ENCODE measurements at places on chromosomes 12 and 14.

- no peak for DNase-seq
These were observed 27.7 kb upstream of the PEX5 start for GRCh38 chr12:7161811-7162210.

- DNase-seq, result no peak
These were observed 60.1 kb upstream of the RIMBP2 start for GRCh38 chr12:130775953-130776856.

DNA sequence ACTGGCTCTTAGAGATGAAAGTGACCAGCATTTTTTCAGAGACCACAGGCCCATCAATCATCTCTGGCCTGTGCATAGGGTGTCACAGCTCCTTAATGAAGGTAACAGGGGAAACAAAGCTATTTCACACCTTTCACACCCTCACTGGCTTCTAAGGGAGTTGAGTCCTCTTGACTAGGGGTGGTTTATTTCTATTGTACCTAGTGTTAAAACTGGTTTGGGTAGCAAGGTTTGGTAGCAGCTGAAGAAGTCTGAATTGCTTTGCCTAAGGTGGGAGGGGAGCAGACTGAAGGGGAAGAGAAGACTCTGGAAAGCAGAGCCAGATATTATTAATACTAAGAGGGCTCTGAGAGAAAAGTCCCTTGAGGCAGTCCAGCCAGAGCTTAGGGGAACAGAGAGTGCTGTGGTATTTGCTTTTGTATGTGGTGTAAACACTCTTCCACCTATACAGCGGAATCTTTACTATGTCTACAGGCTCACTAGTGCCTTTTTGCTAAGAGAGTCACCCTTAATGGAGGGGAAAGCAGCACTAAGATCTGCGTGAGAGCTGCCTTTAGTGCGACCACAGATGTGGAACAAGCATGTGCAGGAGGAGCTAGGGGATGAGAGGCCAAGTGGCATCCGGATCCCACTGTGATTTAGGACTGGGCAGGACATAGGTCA lies 95.8 kb downstream of the STXBP6 start:
- DNase-seq, result no peak

DNA sequence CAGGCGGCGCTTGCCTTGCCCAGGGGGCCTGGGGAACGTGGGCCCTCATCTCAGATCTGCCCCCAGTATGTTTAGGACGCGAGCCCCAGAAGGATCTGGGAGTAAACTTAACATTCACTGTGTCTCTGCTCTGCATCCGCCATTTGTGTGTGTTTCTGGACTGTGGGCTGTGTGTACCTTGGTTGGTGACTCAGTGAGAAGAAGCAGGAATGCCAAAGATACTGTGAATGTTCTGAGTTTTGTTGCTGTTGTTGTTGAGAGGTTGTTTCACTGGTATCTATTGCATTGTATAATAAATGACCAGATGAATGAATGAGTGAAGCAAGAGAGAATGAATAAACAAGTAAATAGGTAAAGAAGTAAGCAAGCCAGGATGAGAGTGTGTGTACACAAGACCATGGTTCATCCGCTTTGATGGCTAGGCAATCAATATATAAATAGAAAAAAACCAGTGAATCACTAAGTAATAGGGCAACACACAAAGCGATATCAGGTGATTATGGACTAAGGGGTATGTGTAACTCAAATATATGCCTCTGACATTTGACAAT lies 20.5 kb downstream of the MEG3 start:
- DNase-seq, result no peak

- DNase-seq, result peak; percentile 59
These were observed 51.3 kb downstream of the CPSF6 start for GRCh38 chr12:69290545-69291277.

DNA sequence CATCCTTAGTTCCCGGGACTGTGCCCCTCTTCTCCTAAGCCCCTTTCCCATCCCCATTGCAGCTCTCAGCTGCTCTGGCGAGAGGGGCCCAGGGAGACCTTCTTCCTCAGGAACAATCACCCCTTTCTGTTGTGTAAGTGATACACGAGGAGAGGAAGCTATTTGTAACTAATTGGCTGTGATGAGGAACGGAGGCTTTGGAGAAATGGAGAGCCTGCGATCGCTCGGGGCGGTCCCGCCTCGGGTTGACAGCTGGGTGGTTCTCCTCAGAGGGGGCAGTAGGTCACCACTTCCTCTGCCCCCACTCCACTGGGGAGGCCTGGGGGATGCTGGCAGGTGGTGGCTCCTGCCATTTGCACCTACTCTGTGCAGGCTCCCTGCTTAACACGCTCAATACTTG lies 6.6 kb upstream of the PGF start:
- no peak for DNase-seq

DNA sequence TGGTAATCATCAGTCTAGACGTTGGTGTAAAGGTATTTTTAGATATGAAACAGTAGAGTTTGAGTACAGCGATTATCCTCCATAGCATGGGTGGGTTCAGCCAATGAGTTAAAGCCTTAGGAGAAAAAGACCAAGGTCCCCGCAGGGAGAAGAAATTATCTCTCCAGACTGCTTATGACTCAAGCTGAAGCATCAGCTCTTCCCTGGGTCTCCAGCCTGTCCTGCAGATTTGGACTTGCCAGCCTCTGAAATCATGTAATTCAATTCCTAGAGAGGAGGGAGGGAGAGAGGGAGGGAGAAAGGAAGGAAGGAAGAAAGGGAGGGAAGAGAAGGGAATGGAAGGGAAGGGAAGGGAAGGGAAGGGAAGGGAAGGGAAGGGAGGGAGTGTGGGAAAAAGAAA lies 12.0 kb upstream of the DTX1 start:
- DNase-seq, result no peak

GRCh38 chr14:68439676-68440075 lies 353.2 kb downstream of the ZFP36L1 start:
- no peak for DNase-seq

DNA sequence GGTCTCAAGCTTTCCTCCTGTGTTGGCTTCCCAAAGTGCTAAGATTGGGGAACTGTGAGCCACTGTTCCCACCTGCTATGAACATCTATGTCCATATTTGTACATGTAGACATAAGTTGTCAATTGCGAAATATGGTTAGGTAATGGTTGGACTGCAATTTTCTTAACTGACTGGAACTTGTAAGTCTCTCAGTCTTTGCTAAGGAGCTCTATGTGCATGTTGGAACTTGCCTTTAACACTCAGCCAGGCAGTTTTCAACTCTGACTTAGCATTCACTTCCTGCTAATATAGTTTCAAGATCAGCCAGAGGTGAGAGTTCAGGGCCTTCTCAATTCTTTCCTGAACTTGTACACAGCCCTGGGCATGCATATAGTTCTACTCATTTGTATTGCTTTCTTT lies 44.5 kb upstream of the EEA1 start:
- no peak for DNase-seq

- DNase-seq, result no peak
These were observed 3.1 kb upstream of the GPRC5D start for GRCh38 chr12:12954878-12955625.

DNA sequence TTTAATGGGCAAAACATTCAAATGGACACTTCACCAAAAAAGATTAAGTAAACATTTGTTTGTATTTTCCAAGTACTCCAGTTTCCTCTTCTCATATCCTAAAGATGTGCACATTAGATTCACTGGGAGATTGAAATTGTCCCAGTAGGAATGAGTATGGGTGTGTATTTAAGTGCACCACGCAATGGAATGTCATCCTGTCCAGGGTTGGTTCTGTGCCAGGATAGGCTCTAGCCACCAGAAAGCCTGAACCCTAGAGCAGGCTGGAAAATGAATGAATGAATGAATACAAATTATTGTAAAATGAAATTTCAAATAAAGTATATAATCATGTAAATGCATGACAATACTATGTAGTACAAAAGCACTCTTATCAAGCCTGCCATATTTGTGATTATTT lies 14.0 kb downstream of the CEP83 start:
- DNase-seq, result no peak

- no peak for DNase-seq
These were observed 50.5 kb downstream of the TTC9 start for GRCh38 chr14:70692210-70692609.

GRCh38 chr14:93048843-93049242 lies 66.9 kb downstream of the ITPK1 start:
- no peak for DNase-seq

- DNase-seq, result no peak
These were observed 168.8 kb upstream of the RBM19 start for GRCh38 chr12:114134922-114135321.

DNA sequence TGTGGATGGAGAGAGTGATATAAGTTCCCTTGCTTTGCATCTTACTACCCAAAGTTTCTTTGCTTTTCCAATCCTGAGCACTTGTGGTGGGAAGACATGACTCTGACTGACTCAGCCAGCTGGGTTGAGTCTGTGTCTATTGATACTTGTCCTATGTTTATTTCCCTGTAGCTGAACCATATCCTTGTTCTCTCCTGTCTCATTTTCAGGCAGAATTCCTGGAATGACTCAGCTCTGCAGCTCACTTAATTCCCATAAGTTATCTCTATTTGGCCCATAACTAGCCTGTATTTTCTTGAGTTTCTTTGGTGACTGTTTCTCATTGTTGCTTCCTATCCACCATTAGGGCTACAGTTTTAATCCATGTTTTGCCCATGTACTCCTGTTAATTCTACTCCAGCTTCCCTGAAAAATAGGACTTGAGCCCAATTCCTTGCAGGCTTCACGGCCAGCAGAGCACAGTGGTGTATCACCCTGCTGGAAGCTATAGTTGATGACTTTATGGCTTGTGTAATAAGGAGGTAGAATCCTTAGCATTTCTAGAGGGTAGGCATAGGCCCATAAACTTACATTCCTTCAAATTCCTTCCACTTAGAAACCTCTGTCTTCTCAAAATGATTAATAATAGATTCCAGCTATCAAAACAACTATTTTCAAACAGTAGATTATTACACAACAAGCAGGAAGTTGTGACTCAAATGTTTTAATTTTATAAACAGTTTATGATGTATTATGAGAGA lies 183.1 kb downstream of the TMTC3 start:
- no peak for DNase-seq
